ENCODE measurements at places on chromosomes 2 and 18. TPM values are rescaled to one million over a fixed set of nuclear protein-coding genes. Genes with fewer than 3 reads are reported as not detected.

- no peaks in the 10 kb centered on the region for H3K27me3 ChIP-seq
- H3K4me3 ChIP-seq: no peak overlapping the region
- no peak overlapping the region for H3K27ac ChIP-seq
- no peak for DNase-seq
- no peaks in the 10 kb centered on the region for H3K4me1 ChIP-seq
Measured at GRCh38 chr2:128215897-128216642, 102.6 kb downstream of the HS6ST1 start.

Gene GALNT3
- total RNA-seq: 8.3 TPM

Gene SAG
- not detected for total RNA-seq

Gene SPDYA
- 1.7 TPM for total RNA-seq

Measured in mesothelial cell of epicardium (in vitro differentiated cells).